ENCODE measurements at places on chromosomes 6 and 20.

- DNase-seq, result no peak
Observed at GRCh38 chr6:157223021-157223430, 100.3 kb downstream of the TMEM242 start.

DNA sequence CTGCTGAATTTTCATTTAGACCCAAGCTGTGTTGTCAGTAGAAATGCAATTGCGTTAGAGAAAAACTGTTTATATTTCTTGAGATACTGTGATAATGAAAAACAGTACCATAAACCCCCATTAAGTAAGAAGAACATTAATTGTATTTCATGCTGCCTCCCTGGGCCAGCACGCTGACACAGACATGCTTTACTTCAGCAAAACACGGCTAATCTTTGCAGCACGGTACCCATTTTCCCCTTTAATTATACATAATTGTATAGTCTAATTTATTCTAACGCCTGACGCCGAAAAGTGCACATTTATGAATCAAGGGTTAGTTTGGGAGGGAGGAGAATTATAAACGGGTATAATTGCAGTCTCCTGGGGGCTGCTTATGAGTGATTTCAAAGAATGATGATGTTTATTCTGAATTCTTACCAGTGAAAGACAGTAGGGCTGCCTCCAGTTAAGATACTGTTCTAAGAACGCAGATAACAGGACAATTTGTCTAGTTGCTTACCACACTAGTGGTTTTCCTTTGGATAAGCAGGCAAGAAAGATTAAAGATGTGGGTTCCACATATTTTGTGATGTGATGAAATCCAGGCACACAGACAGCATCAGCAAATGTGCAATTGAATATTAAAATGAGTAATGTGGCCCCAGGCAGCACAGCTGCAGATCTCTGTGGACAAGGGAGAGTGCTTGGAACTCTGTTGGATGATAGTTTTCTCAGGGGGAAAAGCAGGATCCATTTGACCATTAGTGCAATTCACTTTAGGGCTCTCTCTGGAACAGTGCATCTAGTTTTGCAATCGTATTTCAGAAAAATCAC is 4.7 kb upstream of the SULF2 start:
- no peak for DNase-seq

- no peak for DNase-seq
Observed at GRCh38 chr20:42775037-42775436, 414.7 kb downstream of the PTPRT start.

DNA sequence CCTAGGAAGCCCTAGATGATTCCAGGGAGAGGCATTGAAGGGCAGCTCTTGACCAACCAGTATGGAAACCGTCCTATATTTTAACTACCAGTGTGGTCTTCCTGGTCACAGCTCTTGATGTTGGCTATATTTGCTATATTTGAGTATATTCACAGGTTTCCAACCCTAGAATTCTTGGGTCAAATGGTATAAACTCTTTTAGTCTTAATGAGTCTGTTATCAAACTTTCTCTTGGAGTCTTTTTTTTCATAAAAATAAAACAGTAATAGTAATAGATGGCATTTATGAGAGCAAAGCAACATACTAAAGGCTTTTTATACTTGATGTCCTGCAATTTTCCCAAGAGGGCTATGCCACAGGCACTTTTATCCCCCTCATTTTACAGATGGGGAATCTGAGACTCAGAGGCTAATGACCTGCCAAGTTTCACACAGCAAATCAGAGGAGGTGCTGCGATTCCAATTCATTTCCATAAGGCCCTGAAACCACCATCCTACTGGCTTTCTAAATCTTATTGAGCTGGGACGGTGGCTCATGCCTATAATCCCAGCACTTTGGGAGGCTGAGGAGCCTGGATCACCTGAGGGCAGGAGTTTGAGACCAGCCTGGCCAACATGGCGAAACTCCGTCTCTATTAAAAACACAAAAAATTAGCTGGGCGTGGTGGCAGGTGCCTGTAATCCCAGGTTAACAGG is 217.2 kb upstream of the ZNF217 start:
- no peak for DNase-seq

GRCh38 chr6:155186052-155186658 is 77.7 kb upstream of the CLDN20 start:
- DNase-seq, result no peak

DNA sequence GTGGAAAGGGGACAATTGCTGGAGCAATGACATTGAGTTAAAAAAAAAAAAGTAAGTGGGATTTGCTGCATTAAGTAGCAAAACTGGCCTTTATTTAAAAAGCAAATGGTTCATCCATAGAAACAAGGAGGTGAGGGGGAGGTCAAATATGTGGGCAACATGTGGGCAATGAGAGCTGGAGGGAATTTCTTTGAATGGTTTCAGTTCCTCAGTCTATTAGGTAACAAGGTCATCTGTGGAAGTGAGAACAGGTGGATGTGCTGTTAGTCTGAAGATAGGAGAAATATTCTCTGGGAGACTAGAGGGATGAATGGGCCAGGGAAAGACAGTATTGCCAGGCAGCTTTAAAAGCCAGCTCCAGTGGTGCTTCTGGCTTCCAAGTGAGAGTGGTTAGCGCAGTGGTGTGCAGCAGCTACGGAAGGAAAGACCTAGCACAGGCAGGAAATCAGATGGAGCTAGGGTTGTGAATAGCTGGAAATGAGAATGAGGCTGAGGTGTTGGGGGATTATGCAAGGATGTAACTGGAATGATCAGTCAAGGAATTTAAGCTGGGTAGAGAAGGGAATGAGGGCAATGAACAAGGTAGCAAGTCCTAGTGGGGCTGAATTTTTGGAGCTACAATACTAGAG is 727.6 kb downstream of the PTPRT start:
- DNase-seq, result no peak

- no peak for DNase-seq
Observed at GRCh38 chr20:8005575-8006366, 13.8 kb downstream of the TMX4 start.

DNA sequence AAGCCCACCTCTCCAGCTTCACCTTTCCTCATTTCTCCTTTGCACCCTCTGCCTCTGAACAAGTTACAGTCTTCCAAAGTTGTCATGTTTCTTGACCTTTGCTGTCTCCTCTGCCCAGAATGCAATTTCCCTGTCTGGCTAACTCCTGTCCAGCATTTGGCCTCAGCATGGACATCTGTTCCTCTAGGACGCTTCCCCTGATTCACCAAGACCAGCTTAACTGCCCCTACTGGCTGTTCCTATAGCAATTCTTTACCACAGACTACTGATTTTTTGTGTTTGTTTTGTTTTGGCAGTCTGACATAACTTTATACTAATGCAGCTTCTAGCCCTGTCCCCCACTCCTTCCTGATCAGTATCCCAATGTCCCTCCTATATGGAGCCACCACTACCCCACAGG is 13.4 kb downstream of the GNL1 start:
- no peak for DNase-seq

DNA sequence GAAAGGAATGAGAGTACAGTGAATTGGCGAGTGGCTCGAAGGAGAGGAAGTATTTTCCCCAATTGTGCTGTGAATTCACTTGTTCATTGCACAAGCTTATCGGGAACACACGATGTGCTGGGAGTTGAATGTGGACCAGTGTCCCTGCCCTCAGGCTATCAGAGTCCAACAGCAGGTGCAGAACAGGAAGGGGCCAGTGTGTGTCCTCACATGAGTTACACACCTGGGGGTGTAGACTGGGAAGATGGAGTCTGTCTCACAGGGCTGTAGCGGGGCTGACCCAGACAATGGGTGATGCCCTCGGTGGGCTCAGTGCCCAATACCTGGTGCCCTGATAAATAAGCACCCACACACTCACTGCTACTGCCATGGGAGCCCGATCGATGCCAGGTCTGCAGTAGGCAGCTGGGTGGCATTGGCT is 14.4 kb downstream of the DUSP22 start:
- peak; percentile 68 for DNase-seq

DNA sequence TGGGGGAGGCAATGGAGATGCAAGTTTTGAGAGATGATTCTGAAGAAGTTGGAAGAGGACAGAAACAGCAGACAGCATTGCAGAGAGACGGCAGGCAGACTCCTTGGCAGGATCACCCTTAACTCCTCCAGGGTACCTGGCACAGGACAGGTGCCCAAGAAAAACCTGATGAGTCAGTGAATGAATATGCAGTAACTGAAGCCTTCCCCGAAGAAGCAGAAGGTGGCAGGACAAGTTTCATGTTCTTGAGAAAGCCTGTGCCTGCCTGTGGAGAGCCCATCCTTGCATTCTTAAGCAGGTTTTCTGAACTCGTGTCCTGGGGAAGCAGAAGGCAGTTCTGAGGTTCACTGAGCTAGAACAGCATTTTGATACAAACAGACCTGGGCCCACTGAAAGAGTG is 79.6 kb upstream of the SASH1 start:
- no peak for DNase-seq

DNA sequence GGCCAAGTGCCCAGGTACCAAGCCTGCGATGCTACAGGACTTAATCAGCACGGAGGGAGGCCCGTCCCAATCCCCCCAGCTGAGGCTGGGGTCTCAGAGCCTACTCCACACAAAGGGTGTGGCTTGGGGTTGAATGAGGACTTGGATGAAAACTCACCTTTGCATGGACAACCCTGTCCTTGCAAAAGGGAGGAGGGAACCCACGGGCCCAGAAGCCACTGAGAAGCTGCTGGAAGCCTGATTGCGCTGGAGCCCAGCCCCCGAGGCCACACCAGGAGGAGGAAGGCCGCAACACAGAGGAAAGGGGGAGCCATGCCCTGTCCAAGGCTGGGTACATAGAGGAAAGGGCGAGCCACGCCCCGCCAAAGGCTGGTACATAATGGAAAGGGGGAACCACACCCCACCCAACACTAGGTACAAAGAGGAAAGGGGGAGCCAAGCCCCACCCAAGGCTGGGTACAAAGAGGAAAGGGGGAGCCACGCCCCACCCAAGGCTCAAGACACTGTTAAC is 158.8 kb downstream of the DLL1 start:
- DNase-seq, result no peak

GRCh38 chr6:90393232-90393884 is 96.7 kb upstream of the BACH2 start:
- DNase-seq, result no peak

DNA sequence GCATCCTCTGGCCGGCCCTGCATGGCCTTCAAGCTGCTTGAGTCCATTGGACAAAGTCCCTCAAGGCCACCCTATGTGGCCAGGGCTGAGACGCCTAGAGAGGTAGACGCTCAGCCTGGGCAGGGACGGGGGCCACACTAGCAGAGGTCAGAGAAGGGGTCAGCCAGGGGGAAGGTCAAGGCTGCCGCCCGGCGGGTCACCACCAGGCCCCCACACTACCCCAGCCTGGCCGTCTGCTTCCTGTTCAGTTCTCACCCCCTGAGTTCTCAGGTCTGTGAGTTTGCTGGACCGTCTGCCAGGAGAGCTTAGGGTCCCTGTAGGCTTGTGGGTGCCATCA is 37.3 kb downstream of the NTSR1 start:
- no peak for DNase-seq

DNA sequence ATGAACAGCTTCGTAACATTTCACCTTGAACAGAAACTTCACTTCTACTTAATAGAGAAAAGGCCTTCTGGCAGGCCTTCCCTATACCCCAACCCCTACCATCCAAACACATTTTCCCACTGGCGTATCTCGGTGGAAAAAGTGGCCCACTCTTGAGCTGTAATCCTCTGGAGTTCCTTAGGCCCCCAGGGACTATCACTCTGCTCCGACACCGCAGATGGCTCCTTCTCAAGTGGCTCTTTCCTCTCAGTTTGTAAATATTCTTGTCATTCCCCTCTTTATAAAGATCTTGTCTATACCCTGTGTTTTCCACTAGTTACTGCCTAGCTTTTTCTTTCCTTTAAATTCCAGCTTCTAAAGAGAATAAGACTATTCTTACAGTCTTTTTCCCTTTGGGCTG is 108.7 kb downstream of the MYB start:
- no peak for DNase-seq

DNA sequence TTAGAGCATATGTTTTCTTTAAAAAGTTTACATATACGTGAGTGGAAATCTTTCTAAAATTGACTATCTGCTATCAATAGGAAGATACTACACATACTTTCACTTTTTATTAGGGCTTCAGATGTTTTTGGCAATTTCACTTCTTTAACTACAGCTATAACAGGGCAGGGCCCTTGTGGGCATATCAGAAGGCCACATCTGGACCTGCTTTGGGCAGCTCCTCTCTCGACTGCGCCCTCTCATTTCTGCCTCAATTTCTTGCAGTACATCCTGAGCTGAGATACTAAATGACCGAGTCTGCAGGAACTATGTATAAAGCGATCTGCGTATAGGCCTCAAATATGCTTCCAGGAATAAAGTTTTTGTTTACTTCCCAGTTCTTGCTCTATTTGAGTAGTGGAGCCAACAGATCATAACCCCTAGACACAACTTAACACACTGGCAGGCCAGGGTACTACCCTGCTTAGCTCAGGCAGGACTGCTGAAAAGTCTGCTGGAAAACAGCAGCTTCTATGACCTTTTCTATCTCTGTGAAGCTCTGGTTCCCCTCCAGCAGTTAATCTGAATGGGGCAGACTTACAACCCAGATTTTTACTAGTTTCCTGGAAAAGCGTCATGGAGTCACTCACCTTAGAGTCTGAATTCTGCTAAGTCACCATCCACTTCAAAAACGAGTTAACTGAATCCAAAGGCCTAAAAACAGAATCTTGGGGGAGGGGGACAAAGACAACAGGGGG is 12.7 kb downstream of the GCLC start:
- DNase-seq, result no peak

DNA sequence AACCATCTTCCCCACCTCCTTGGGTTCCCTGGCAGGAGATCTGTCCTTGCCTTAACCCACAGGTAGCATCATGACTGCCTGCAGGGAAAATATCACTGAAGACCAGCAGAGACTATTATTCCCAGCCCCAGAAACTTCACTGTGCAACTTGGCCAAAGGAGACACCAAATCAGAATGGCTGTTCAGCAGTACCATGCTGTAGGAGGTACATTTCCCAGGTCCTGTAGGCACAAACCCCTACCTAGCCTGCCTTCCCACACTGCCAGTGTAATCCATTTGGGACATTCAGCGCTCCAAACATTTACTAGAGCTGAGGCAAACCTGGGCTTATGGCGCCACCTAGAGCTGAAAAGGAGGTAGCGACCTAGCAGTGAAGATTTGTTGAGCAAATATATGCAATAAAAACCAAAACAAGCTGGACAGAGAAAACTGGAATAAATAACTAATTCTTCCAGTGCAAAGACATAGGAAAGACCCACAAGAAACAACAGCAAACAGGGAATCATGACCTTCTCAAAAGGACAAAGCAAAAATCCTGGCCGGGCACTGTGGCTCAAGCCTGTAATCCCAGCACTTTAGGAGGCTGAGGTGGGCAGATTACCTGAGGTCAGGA is 60.3 kb downstream of the VTA1 start:
- no peak for DNase-seq

GRCh38 chr20:42483730-42484303 is 705.9 kb downstream of the PTPRT start:
- DNase-seq, result no peak

- DNase-seq, result no peak
Observed at GRCh38 chr20:57162362-57162652, 104.1 kb downstream of the BMP7 start.

- DNase-seq, result peak; percentile 69
Observed at GRCh38 chr6:45896783-45897441, 118.7 kb downstream of the CLIC5 start.
